Astrocyte (in vitro differentiated cells and primary cell): ENCODE measurements at places on chromosomes 3 and 15. TPM values are rescaled to one million over a fixed set of nuclear protein-coding genes. Genes with fewer than 3 reads are reported as not detected.
A peak's percentile ranks its signal among the peaks of the same experiment; 100 is the strongest.

DNA sequence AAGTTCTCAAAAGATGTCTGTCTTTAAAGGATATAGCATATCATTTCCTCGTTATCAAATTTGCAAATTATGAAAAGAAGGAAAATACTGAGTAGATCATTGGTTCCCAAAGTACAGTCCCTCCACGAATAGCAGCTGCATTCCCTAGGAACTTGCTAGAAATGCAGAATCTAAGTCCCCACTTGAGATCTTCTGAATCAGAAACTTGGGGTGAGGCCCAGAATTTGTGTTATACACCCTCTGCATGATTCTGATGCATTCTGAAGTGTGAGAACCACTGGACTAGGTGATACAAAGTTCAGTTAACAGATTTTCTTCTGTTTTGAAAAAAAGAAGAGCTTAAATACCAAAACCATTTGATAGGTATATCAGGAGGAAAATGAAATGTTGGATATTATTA, 77.1 kb downstream of the SLC25A26 start:
- peak; percentile 93 for DNase-seq

Gene RHOV
- total RNA-seq: 0.43 and 0.61 TPM in 2 replicates

Gene SYNM
- 9.7 and 10.1 TPM in 2 replicates for total RNA-seq

Gene ZFYVE19
- total RNA-seq: 13.0 and 13.2 TPM in 2 replicates
